ENCODE measurements at places on chromosomes 5 and 9. TPM values are rescaled to one million over a fixed set of nuclear protein-coding genes. Genes with fewer than 3 reads are reported as not detected.

- no peak overlapping the region for H3K4me3 ChIP-seq
- DNase-seq, result no peak
- no peak overlapping the region for H3K27ac ChIP-seq
- no peaks in the 10 kb centered on the region for H3K36me3 ChIP-seq
These were observed 116.1 kb upstream of the ACTBL2 start for GRCh38 chr5:57598756-57599155.

- no peaks in the 10 kb centered on the region for H3K27me3 ChIP-seq
- no peak for DNase-seq
- no peaks in the 10 kb centered on the region for H3K4me1 ChIP-seq
- peaks cover 66% of the 10 kb centered on the region for H3K36me3 ChIP-seq
- H3K4me3 ChIP-seq, result no peak overlapping the region
- no peak overlapping the region for H3K27ac ChIP-seq
These were observed 17.6 kb downstream of the CD74 start for GRCh38 chr5:150394912-150395687.

OR13J1 gene
- not detected for total RNA-seq

PTGR1 gene
- 43.5 TPM for total RNA-seq

DNA sequence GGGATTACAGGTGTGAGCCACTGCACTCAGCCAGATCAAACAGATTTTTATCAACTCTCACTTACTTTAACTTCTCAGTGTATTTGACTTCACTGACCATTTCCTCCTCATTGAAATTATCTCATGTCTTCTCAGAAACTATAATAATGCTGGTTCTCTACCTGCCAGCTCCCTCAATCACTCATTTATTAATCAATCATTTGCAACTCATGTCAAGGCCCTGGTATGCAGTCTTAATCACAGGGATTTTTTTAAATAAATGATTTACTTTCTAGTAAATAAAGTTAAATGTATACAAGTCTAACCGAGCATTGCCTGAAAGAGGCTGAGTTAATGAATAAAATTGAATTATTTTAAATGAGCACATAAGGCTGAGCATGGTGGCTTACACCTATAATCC, 63.3 kb downstream of the PLPP1 start:
- H3K4me1 ChIP-seq, result peaks cover 25% of the 10 kb centered on the region
- DNase-seq, result no peak
- no peak overlapping the region for H3K27ac ChIP-seq
- no peak overlapping the region for H3K4me3 ChIP-seq
- no peaks in the 10 kb centered on the region for H3K36me3 ChIP-seq

SPINK4 gene
- not detected for total RNA-seq

- no peak overlapping the region for H3K27ac ChIP-seq
- no peak for DNase-seq
- H3K4me3 ChIP-seq, result no peak overlapping the region
- H3K36me3 ChIP-seq, result peaks cover 10% of the 10 kb centered on the region
These were observed 14.0 kb downstream of the SEC61B start for GRCh38 chr9:99235926-99236634.

GRCh38 chr5:108727651-108728565, 19.8 kb upstream of the FER start:
- no peaks in the 10 kb centered on the region for H3K27me3 ChIP-seq
- H3K4me1 ChIP-seq, result peaks cover 19% of the 10 kb centered on the region
- no peaks in the 10 kb centered on the region for H3K36me3 ChIP-seq
- peak; percentile 94 for DNase-seq
- peak overlapping the region; percentile 87 for H3K27ac ChIP-seq

DNA sequence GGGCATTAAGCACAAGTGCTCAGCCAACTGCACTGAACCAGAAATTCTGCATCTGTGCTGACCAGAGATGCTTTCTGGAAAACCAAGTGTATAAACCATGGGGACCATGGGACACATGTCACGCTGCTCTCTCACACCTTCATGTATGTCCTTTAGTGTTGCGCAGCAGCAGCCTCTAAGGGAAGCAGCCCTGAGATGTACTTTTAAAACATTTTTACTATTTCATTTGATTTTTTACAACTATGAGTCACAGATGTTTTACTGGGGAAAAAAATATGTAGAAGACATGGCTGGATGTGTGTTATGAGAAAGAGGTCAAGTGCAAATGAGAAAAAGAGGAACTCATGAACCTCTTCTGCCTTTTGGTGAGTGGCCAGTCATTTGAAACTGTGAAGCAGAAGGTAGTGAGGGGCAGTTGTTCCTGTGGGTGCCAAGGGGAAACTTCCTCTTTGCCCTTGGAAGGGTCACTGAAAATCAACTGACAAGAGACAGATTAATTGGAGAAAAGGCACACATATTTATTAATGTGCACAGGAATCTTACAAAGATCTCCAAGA, 31.4 kb upstream of the SYK start:
- no peaks in the 10 kb centered on the region for H3K27me3 ChIP-seq
- no peaks in the 10 kb centered on the region for H3K4me1 ChIP-seq
- no peak overlapping the region for H3K27ac ChIP-seq

DNAH5 gene
- total RNA-seq, result 0.52 TPM

DNA sequence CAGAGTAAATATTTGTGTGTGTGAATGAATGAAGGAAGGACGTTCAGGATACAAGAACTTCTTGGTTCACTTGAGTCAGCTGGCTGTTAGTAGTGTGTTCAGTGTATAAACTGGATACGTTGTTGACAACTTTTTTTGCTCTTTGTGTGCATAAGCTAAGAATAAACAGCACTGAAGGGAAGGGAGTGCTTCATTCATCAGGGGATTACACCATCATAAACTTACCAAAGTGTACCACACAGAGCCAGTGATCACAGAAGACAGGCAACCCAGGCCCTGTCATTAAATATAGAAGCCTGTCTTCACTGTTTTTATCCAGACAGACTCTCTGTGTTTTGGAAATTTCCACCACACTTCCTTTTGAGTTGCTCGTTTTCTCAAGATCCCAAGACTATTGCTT, 55.5 kb upstream of the MEF2C start:
- H3K27ac ChIP-seq, result peak overlapping the region; percentile 22
- no peak for DNase-seq
- no peaks in the 10 kb centered on the region for H3K27me3 ChIP-seq
- H3K36me3 ChIP-seq, result no peaks in the 10 kb centered on the region
- peaks cover 33% of the 10 kb centered on the region for H3K4me1 ChIP-seq

DNA sequence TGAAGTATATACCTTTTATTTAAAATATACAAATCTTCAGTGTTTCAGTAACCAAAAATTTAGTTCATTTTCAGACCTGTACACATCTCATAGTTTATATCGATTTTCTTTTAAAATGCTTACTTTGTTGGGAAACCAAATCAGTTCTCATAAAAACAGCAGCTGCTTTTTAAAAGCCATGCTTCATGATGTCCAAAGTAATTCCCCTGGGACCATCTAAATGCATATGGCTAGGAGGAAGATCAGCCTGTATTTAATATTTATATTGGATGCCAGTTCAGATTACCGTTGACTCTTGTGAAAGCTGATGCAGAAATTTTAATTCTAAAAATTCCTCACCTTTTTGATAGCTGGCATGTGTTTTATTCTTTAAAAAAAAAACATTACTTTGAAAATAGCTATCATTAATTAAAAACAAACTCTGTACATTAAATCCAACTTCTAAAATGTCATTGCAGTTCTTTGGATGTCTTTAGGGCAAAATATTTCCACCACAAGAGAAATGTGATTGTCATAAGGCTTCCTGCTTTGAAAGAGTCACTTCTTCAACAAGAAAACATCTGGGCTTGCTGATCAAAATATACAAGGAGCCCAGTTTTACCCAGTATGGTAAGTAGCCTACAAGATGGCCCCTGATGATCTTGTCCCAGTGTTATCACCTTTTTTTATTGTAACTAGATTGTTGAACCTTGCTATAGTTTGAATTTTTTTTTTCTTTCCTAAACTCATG, 1242.9 kb upstream of the CDH6 start:
- no peaks in the 10 kb centered on the region for H3K4me1 ChIP-seq
- no peaks in the 10 kb centered on the region for H3K27me3 ChIP-seq
- no peak overlapping the region for H3K4me3 ChIP-seq

- no peak overlapping the region for H3K4me3 ChIP-seq
- no peaks in the 10 kb centered on the region for H3K36me3 ChIP-seq
- no peaks in the 10 kb centered on the region for H3K27me3 ChIP-seq
These were observed 58.4 kb upstream of the FOXE1 start for GRCh38 chr9:97794666-97795065.

All from esophagus muscularis mucosa (tissue), 4 donors.